NCI-H1092 treated with DMSO at 0.1 percent for 48 hours (cell line): ENCODE measurements at places on chromosomes 3 and 15.

- DNase-seq: no peak
Measured at GRCh38 chr3:64600246-64600950, 87.4 kb downstream of the ADAMTS9 start.

DNA sequence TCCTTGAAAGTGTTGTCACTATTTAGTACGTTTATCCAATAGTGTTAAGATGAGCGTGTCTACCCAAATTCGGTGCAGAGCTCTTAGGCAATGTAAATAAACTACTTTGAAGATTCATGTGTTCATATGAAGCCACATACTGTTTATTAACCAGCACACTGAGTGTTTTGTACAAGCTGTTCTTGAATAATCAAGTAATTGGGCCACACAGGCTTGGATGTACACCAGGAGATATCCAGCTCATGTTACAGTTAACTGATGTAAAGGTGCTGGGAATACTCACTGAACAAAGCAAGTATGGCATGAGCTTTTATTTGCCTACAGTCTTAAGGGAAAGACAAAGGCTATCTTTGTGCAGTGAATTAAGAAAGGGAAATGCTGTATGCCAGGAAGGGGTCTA lies 632 bp upstream of the DHX36 start:
- no peak for DNase-seq

DNA sequence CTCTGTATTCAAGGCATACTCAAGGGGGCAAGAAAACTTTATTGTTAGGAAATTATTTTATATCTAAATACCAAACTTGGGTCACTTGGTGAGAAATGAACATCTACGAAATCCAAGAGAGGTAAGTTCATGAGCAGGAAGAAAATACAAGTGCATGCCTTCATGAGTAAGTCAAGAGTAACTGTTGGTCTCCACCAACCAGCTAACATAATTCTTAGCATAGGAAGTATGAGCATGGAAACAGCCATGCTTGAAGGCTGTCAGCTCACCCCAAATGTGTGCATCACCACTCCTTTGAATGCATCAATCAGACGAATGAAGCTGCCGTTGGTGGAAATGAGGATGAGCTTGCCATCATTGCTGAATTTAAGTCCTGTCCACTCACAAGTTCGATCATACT lies 13.9 kb downstream of the PPM1M start:
- no peak for DNase-seq

DNA sequence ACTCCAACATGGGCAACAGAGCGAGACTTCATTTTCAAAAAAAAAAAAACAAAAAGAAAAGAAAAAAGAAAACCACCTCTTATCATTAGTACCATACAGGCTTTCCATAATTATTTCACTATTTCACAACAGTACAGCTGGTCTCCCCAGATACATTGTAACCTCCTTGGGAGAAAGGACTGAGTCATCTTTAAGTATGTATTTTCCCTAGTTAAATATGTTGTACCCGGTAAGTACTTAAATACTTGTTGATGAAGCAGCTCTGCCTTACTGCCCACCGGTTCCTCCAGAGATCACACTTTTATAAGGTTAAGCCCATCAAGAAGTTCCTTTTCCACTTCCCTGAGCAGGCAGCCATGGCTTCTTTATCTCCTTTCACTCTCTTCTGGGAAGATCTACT lies 789.5 kb upstream of the CFAP20DC start:
- no peak for DNase-seq

DNA sequence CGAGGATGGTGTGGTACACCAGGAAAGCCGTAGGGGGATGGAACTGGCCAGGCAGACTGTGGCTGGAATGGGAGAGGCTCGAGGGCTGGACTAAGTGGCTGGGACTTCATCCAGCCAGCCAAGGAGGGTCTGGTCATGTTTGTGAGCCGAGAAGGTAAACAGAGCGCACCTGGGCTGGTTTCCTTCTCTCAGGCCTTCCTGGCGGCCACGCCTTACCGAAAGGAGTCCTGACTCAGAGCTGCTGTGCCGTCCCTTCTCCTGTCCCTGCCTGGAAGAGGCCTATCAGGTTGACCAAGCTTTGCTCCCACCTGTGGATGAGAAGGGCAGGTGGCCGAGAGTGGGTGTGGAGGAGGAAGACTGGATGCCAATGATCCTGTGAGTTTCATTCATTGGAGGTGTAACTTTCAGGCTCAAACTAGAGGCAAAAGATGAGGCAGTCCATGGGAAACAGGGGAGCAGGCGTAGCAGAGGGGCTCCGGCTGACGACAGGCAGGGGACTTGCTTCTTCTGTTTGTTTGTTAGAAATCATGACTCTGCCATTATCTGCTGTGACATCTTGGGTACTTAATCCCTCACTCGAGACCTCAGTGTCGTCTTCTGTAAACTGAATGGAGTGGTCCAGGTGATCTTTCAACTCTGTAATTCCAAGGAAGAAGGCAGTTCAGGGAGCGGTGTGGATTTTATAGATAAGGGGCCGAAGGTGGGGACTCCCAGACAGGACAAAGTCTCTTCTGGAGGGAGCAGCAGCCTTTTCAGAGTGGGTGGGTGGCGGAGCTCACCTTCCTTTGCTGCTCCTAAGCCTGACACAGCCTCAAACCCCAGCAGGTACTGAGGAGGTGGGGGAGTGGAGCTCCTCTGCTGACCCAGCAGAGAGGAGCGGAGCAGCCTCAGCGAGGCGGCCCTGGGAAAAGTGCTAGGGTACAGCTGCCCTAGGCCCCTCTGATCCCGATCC lies 71.8 kb upstream of the GATM start:
- no peak for DNase-seq
